ENCODE measurements at places on chromosomes 12 and 14.

- DNase-seq, result no peak
Measured at GRCh38 chr14:61184112-61184511, 97.0 kb downstream of the TMEM30B start.

DNA sequence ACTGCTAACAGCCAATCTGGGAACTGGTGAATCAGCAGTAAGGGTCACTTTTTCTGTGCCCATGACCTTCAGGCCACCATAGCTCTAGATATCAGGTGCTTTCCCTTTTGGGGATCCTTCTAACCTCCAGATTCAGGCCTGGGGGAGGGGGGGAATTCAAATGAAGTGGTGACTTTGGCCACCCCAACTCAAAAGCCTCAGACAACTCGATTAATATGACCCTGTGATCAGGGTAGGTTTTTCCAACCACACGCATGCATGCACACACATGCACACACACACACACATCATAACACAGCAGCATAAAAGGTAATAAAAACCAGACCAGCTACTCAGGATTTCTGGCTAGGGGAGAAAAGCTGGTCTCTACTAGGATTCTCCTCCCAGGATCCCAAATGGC, 5.3 kb downstream of the TBX3 start:
- no peak for DNase-seq

DNA sequence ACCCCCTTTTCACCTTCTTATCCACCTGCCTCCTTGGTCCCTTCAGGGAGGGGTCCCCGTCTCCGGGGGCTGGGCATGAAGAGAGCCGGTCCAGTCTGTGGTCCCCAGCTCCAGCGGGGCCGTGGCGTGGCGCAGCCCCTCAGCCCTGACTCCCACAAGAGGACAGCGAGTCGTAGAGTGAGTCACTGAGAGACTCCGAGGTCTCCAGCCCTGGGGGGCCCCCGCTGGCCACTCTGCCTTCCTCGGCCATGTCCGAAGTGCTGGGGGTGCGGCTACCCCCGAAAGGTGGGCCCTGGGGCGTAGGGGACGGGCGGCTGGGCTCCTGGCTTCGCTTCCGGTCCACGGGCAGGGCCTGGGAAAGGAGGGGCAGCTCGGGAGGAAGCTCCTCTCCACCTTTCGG, 36.5 kb downstream of the NCKAP5L start:
- DNase-seq, result no peak

DNA sequence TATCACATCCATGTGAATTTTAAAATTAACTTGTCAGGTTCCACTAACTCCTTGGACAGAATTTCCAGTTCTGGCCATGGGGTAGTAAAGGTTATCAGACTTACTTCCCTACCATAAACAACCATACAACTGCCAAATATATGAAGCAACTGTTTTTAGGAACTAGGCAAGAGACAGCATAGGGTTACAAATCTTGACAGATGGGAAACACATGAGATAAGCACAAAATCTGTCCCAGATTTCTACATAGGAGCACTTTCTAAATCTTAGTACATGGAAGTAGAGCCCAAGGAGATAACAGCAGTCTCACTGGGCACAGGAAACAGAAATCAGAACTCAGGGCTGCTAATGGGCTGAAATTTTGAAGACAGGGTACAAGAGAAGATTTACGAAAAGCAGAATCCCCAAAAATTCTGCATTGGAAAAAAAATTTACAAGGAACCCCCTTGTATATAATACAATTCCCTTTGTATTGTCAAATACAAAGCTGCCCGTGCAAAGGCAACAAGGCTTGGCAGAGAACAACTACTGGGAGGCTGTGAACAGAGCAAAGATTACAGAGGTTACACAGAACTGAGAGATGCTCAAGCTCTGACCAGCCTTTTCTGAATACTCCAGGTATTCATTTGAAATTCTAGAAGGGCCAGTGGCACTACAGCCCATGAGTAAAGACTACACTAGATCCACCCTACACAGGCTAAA, 43.2 kb downstream of the GALNT4 start:
- DNase-seq, result no peak

DNA sequence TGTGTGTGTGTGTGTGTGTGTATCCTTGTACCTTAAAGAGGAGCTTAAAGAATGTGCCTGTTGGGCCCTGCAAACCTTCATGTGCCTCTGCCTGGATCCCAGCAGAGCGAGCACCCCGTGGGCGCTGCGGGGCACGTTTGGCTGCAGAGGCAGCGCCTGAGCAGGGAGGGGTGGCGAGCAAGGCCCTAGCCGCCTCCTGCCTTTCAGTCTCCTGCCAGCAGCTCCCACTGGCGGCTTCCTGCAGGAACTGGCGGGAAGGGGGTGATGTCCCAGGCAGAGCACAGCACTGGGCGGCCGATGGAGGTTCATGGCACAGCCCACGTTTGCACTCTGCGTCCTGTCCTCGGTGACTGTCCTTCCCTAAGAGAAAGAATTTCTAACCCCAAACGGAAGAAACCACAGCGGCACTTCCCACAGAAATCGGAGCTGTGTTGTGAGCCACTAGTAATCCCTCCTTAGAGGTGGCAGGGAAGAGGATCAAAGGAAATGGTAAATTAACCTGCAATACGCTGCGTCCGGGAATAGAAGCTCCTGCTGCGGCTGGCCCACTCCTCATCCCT, 19.8 kb downstream of the ZBTB42 start:
- no peak for DNase-seq
